ENCODE measurements at places on chromosomes 16 and 17.
A peak's percentile ranks its signal among the peaks of the same experiment; 100 is the strongest.

GRCh38 chr17:49496183-49496866, 1.2 kb downstream of the NGFR start:
- DNase-seq = peak; percentile 42

DNA sequence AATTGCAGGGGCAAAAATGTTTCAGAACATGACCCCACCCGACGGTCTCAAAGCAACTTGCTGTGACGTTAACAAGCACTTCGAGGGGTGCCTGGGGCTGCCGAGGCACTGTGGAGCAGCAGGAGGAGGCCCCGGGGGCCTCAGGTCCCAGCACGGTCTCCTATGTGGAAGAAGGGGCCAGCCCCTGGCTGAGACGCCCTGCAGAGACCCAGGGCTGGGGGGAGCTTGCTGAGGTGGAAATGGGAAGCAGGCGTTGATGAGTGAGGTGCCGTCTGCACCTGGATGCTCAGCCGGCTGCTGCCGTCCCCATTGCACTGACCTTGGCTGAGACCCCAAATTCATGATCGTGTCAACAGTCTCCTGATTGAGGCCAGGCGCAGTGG, 46.5 kb downstream of the NT5M start:
- no peak for DNase-seq

- DNase-seq = no peak
Measured at GRCh38 chr17:31489295-31490018, 98.0 kb downstream of the RAB11FIP4 start.

GRCh38 chr16:8885674-8886592, 3.8 kb downstream of the LITAFD start:
- peak; percentile 61 for DNase-seq

DNA sequence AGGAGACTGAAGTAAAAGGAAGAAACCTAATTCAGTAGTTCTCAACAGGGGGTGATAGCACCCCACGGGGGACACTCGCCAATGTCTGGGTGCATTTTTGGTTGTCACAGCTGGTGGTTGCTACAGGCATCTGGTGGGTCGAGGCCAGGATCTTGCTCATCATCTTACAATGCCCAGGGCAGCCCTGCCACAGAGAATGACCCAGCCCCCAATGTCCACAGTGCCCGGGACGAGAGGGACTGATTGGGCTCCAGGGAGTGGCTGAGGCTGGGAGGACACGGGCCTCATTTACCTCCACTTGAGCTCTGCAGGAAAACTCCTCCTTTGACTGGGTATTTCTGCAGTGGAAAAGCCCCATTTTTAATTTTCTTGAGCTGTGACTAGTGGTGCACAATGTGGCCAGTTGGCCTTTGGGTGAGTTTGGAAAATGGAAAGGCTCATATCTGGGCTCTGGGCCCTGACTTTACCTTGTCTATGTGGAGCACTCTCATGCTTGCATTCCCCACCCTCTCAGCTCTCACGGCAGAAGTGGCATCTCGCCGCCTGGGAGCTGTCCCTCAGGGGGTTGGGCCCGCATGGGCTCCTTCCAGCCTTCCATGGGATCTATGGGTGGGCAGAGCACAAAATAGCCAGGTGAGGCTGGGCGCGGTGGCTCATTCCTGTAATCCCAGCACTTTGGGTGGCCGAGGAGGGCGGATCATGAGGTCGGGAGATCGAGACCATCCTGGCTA, 37.7 kb upstream of the IRF8 start:
- DNase-seq = no peak

- no peak for DNase-seq
Measured at GRCh38 chr17:19671433-19671832, 22.9 kb downstream of the ALDH3A2 start.

- no peak for DNase-seq
Measured at GRCh38 chr17:3033248-3033640, 30.2 kb downstream of the OR1D5 start.

- no peak for DNase-seq
Measured at GRCh38 chr17:17183744-17184143, 22.4 kb downstream of the PLD6 start.

- DNase-seq = no peak
Measured at GRCh38 chr17:74391771-74392170, 24.5 kb downstream of the GPR142 start.

DNA sequence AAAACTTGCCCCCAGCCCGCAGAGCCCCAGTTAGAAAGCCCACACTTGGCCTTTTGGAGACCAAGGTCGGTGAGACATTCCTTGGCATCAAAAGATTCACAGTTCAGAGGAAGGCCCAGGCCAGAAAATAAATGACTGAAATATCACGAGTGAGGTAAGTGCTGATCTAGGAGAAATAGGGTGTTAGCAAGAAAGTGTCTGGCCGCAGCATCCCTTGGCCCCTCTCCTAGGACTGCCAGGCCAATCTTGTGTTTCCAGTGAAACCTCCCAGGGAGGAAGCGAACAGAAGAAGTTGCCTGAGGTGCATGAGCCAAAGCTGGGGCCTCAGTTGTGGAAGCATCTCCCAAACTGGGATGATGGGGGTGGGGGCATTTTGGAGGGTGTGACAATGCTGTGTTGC, 22.5 kb upstream of the NSMCE1 start:
- DNase-seq = no peak

DNA sequence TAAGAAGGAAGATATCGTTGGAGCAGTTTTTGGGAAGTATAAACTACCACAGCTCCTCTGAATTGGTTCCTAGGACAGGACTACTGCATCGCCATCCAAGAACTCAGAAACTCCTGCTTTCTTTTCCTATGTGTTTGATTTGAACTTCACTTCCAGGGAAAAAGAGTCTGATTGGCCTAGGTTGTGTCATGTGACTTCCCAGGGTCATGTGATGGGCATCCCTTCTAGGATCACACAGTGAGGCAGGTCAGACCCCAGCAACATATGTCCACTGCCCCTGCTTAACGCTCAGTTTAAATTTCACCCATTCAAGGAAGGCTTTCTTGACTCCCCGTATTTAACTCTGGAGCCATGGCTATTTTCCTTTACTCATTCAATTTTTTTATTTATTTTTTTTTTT, 445.2 kb upstream of the SALL1 start:
- DNase-seq = no peak

DNA sequence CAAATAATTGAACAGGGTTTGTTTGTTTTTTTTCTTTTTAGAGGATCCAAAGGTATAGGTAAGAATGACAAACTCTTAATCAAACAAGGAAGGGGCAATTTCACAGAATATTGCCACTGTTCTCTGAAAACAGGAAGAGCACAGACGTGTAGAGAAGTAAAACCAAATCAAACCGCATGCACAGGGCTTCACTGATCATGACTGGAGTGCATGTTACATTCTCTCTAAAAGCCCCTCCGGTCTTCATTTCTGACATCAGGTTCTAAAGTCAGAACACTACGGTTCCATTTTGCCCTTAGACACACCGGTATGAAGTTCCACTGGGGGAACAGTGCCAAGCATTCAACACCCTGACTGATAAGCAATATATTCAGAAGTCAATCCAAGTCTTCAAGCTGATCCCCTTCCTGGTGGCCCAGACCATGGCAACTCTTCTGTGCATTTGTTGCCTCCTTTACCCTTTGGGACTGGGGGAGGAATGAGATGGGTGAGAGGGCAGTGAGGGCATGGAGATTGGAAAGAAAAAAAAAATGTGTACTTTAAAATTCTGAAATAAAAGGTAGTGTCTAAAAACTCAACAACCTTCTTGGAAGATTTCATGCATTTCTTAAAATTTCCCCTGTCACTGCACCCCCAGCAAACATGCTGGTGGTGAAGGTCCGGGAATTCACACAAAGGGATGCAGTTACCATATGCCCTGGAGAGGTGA, 1.4 kb downstream of the MMD start:
- DNase-seq = no peak

DNA sequence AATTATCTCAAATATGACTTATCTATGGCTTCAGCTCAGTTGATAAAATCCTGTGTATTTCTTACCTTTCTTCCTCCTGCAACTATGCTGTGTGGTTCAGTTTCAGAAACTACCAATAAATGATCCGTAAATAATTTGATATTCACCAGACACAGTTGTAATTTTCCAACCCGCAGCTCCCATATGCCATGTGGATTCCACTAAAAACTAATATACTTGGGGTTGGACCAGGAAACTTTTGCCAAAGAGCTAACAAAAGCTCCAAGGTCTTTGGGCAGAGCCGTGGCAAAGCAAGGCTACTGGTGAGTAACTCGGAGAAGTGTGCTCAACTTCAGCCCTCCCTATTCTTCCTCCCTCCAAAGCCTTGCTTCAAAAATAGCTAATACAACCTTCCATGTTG, 2.3 kb upstream of the CHST6 start:
- DNase-seq = no peak

DNA sequence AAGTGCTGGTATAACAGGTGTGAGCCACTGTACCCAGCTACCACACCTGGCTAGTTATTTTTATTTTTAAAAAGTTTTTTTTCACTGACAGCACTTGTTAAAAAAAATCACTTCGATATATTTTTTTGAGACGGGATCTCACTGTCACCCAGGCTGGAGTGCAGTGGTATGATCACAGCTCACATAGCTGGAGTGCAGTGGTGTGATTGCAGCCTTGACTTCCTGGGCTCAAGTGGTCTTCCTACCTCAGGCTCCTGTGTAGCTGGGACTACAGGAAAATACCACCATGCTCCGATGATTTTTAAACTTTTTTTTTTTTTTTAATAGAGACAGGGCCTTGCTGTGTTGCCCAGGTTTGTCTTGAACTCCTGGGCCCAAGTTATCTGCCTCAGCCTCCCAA, 12.9 kb downstream of the NBR1 start:
- DNase-seq = no peak
